ENCODE measurements at places on chromosomes 16 and 17.

GRCh38 chr16:89176717-89177116, 5.2 kb downstream of the CDH15 start:
- no peak for DNase-seq

DNA sequence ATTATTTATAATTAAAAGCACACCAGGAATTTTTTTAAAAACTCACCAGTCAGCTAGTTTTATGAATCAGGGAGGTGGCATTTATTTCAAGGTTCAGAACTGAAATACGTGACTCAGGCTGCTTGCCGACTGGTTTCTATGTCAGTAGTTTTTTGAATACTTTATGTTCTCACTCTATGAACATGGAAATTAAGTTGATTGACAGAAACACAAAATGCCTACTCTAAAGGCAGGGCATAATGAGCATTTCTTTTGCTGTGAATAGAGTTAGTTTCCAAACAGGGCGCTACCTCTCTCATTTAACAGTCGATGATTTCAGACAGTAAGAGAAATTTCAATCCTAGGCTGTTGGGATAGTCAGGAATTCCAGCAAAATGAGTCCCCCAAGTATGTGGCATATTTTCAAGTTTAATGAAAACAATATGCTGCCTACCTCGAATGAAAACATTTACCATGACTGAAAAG, 6.7 kb downstream of the HS3ST3B1 start:
- no peak for DNase-seq

GRCh38 chr17:79870540-79870939, 31.3 kb upstream of the CBX4 start:
- no peak for DNase-seq

- DNase-seq = no peak
Observed at GRCh38 chr17:63185420-63185819, 219.4 kb downstream of the TANC2 start.

GRCh38 chr17:7849751-7850504, 4.9 kb upstream of the TMEM88 start:
- DNase-seq = no peak

DNA sequence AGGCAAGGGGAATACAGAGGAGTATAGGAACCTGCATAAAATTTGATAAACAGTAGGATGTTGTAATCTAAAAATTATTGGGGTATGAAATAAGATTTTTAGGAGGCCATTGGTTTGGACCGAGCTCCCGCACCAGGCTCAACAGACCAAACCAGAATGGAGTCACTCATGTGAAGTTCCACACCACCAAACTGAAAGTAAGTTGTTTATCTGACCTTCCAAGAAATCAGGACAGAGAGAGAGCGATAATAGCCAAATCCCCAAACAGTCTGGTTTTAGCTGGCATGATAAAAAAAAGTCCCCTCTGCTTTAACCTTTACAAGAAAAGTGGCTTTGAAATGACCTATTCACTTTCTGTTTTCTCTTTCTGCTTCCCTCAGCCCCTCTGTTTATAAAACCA, 45.7 kb upstream of the SIAH1 start:
- no peak for DNase-seq

GRCh38 chr16:56068816-56069215, 122.5 kb upstream of the GNAO1 start:
- no peak for DNase-seq

- DNase-seq = no peak
Observed at GRCh38 chr17:74999523-74999922, 12.1 kb downstream of the CDR2L start.

GRCh38 chr17:56603486-56604238, 10.2 kb downstream of the NOG start:
- no peak for DNase-seq

DNA sequence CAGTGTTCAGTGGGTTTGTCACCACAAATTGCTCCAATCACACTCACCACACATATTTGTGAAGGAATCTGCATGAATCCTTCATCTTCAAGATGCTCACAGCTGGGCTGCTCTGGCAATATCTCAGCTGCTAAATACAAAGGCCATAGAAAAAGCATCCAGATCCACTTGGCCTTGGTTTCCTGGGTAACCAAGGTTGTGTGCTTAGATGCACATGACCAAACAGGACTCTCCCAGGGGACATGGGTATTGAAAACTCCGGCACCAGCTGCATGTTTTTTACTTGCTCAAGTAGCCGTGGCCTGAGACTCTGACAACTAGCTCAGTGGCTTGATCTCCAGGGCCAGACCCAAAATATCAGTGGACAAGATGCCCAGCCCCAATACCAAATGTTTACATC, 131.3 kb downstream of the CBLN1 start:
- no peak for DNase-seq

- no peak for DNase-seq
Observed at GRCh38 chr16:67720236-67720635, 1.1 kb upstream of the GFOD2 start.

DNA sequence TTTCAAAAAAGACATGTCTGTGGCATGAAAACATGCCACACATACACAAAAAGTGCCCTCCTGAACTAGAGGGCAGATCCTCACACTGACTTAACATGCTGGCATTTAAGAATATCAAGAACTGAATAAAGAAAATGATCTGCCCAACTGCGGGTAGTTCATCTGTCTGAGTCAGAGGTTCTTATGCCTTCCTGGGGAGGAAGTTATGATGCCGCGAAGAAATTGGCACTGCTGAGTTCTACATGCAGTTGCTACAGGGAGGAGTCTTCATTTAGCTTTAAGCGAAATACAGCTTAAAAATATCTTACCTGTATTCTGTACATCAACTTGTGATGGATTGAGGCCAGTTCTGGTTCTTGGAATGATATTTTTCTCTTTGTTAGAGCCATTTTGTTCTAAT, 6.3 kb downstream of the ALDH3A2 start:
- no peak for DNase-seq

DNA sequence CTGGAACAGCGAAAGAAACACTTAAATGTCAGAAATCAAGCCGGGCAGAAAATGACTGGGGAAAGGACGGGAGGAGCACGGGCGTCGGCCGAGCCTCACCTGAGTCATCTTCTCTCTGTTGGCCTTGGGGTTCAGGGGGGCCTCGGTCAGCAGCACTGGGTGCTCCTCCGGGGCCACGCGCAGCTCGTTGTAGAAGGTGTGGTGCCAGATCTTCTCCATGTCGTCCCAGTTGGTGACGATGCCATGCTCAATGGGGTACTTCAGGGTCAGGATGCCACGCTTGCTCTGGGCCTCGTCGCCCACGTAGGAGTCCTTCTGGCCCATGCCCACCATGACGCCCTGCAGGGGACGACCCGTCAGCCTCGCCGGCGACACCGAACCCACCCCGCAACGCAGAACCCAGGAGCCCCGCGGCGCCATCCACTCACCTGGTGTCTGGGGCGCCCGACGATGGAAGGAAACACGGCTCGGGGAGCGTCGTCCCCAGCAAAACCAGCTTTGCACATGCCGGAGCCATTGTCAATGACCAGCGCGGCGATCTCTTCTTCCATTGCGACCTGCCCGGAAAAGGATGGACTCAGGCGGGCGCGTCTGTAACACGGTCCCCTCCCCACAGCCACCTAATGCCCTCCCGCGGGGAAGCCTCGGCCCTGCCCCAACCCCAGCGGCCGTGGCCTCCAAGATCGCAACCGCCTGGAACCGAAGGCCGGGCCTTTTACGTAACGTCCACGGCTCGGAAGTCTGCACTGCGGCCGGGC, 616 bp downstream of the ACTG1 start:
- DNase-seq = no peak

GRCh38 chr16:52652033-52652432, 105.1 kb upstream of the TOX3 start:
- DNase-seq = no peak

- no peak for DNase-seq
Observed at GRCh38 chr16:47829850-47830600, 325.8 kb downstream of the ABCC12 start.

GRCh38 chr17:5881849-5882248, 188.3 kb upstream of the WSCD1 start:
- no peak for DNase-seq

- no peak for DNase-seq
Observed at GRCh38 chr17:4542003-4542725, 13.0 kb downstream of the MYBBP1A start.

GRCh38 chr17:15112846-15113617, 152.1 kb downstream of the PMP22 start:
- DNase-seq = no peak

DNA sequence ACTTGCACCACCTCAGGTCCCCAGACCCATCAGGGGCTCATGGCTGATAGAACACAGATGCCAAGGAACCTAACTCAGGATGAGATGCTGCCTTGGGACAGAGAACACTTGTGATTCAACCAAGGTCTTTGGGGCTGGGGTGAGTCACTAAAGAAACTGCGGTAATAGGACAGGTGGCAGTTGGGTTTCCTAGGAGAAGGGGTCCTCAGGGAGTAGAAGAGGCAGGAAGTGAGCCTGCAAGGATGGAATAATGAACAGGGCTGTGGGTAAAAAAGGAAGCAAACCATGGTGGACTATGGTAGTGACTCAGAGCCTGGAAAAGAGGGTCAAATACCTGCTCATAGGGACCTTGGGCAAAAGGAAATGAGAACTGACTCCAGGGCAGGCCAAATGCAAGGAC, 6.5 kb upstream of the PNPO start:
- DNase-seq = no peak

- DNase-seq = no peak
Observed at GRCh38 chr16:71439523-71439922, 2.3 kb downstream of the TLE7 start.

GRCh38 chr16:69338557-69339288, 641 bp downstream of the COG8 start:
- DNase-seq = no peak

GRCh38 chr16:51009813-51010212, 141.3 kb downstream of the SALL1 start:
- DNase-seq = no peak

- DNase-seq = no peak
Observed at GRCh38 chr16:57092786-57093411, 516 bp downstream of the CPNE2 start.

- DNase-seq = no peak
Observed at GRCh38 chr16:14002416-14002990, 68.6 kb upstream of the MRTFB start.

DNA sequence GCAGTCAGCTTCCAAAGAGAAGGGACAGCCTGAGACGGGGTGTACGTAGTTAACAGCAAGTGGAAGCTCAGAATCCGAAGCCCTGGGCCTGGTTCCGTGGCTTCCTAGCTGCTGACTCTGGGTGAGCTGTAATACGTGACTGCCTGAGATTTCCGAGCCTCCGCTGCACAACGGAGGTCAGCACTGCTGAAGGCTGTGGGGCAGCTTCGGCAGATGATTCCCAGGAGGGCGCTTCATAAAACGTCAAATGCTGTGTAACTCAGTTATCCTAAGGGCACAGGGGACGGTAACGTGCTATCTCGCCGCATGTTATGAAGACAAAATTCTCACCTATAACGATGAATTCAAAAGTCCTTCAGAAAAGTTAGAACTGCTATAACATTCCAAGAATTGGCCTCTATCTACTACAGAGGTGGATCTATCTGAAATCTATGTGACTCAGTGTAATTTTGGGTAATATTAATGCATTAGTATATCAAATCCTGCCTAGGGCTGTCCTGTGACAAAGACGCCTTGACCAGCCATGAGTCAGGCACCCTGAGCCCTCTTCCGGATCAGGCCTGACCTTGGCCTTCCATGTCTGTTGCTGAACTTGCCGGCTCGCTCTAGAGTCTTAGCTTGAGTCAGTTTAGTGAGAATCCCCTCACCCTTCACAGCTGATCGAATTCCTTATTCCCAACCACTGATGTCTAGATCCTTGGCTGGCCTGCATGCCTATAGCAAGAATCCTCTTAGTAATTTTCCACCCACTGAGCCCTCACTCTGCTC, 43.5 kb downstream of the MARF1 start:
- DNase-seq = no peak

- no peak for DNase-seq
Observed at GRCh38 chr16:86628614-86629013, 50.3 kb downstream of the FOXL1 start.

- no peak for DNase-seq
Observed at GRCh38 chr16:17777408-17777863, 306.7 kb upstream of the XYLT1 start.

- DNase-seq = no peak
Observed at GRCh38 chr17:54902611-54903010, 2.0 kb downstream of the TOM1L1 start.

DNA sequence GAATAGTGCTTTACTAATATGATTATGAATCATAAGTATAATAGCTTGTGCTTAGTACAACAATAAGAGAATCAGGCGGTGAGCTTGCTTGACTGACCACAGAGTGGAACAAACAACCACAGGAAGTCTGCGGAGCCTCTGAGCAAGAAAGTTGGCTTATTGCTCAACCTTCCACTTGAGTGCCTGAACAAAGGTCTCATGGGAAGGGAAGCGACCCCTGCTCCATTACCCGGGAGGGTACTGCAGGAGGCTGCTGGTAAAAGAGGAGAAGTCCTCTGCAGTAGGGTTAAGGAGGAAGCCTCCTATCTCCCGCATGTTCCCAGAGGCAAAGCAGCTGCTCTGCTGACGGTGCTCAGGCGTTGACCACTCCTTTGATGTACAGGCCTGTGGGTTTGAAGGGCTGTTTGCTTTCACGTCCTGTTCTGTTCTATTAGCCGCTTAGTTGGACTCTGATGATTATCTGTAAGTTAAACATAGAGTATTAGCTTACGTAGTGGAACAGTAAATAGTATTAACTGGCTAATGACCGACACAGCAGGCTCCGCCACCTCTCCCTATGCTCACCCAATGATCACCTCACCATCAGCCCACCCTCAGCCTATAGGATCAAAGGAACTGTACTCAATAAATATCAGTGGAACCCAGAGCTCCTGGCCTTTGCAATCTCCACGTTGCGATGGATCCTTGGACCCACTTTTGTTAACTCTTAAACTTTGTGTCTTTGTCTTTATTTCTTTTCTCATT, 17.5 kb downstream of the ALOX15B start:
- DNase-seq = no peak

- no peak for DNase-seq
Observed at GRCh38 chr16:78446992-78447563, 347.6 kb downstream of the WWOX start.

GRCh38 chr17:80786470-80786869, 205.2 kb upstream of the CHMP6 start:
- no peak for DNase-seq

DNA sequence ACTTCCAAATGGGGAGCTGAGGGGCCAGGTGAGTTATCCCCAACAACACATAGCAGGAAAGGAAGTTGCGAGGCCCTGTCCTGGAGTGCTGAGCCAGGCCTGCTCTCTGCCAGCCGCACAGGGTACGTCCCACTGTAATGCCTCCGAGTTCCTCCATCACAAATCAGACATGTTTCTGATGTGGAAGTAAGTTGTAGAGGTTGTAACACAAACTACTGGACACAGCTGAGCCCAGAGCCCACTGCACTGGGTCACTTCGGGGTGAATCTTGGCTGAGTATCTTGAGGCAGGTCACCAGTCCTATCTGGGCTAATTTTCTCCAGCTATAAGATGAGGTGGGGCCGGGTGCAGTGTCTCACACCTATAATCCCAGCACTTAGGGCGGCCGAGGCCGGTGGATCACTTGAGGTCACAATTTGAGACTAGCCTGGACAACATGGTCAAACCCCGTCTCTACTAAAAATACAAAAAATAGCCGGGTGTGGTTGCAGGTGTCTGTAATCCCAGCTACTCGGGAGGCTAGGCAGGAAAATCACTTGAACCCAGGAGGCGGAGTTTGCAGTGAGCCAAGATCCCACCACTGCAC, 100.8 kb upstream of the CDH5 start:
- no peak for DNase-seq

GRCh38 chr17:57080718-57081117, 4.3 kb upstream of the AKAP1 start:
- DNase-seq = no peak
